SJCRH30 (cell line): ENCODE measurements at places on chromosomes 3 and 15. TPM values are rescaled to one million over a fixed set of nuclear protein-coding genes. Genes with fewer than 3 reads are reported as not detected.

DNA sequence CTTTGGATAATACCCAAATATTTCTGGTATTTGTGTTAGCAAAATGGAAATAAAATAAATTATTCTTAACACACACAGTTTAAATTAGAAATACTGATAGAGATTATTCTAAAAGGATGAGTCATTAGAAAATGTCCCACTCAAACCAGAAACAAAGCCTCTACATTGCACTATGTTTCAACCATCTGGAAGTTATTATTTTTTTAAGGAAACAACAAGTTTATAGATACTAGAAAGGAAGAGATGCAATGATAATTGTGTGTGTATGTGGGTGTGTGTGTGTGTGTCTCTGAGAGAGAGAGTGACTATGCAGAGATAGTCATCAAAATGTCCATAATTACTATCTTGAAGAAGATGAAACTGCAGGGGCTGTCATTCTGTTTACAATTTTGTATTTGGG, 1340.5 kb downstream of the ROBO1 start:
- H3K4me3 ChIP-seq, result no peak overlapping the region
- H3K36me3 ChIP-seq, result no peaks in the 10 kb centered on the region
- no peaks in the 10 kb centered on the region for H3K4me1 ChIP-seq
- DNase-seq, result no peak

- no peaks in the 10 kb centered on the region for H3K27me3 ChIP-seq
- DNase-seq, result no peak
- H3K27ac ChIP-seq, result no peak overlapping the region
- no peaks in the 10 kb centered on the region for H3K36me3 ChIP-seq
Observed at GRCh38 chr3:63687278-63688225, 35.1 kb downstream of the SNTN start.

GRCh38 chr15:63388511-63388910, 6.9 kb upstream of the CA12 start:
- H3K4me1 ChIP-seq, result no peaks in the 10 kb centered on the region
- H3K36me3 ChIP-seq, result no peaks in the 10 kb centered on the region
- no peak for DNase-seq
- H3K27me3 ChIP-seq, result no peaks in the 10 kb centered on the region

DNA sequence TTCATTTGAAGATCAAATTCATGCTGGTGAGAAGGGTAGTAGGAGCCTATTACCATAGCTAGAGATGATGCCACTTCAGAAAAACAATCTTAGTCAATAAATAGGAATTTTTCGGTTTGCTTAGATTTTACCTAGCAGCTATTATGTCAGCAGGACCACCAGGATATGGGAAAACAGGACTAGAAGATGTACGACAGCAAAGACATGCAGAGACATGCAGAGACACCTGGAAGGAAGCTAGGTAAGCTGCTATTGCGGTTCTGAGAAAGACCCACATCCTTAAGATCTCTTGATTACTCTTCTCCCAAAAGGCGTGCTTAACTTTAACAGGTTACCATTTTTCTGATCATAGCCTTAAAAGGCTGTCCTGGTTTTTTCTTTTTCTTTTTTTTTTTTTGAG, 64.8 kb upstream of the THSD4 start:
- 0 out of 2 replicates have a peak, but pooled peaks cover 2% of the 10 kb centered on the region for H3K4me1 ChIP-seq
- no peak overlapping the region for H3K4me3 ChIP-seq
- no peaks in the 10 kb centered on the region for H3K36me3 ChIP-seq
- H3K27ac ChIP-seq, result no peak overlapping the region
- DNase-seq, result no peak

CTXN2 gene
- not detected in 2 replicates for total RNA-seq

SMCO1 gene
- not detected in 2 replicates for total RNA-seq
